Jurkat, Clone E6-1 (cell line): ENCODE measurements at places on chromosomes 2 and 18.

DNA sequence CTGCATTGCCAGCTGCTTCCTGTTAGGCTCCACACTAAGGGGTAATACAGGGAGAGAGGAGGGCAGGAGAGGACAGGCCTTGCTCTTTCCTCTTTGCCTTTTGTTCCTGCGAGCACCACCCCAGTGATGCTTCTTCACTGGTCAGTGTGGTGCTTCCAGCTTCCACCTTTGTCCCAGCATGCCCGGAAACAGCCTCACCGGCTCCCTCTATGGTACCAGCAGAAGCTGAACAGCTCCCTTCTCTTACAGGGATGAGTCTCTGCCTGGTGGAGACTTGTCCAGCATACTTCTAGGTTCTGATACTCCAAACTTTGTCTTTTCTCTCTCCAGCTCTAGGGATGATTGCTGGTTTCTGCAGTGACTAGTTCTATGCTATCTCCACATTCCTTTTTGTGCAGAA, 413.3 kb downstream of the TSN start:
- no peak for DNase-seq

GRCh38 chr2:233982421-233983121, 65.4 kb downstream of the TRPM8 start:
- no peak for DNase-seq

GRCh38 chr2:235053651-235054050, 101.8 kb downstream of the SH3BP4 start:
- no peak for DNase-seq

DNA sequence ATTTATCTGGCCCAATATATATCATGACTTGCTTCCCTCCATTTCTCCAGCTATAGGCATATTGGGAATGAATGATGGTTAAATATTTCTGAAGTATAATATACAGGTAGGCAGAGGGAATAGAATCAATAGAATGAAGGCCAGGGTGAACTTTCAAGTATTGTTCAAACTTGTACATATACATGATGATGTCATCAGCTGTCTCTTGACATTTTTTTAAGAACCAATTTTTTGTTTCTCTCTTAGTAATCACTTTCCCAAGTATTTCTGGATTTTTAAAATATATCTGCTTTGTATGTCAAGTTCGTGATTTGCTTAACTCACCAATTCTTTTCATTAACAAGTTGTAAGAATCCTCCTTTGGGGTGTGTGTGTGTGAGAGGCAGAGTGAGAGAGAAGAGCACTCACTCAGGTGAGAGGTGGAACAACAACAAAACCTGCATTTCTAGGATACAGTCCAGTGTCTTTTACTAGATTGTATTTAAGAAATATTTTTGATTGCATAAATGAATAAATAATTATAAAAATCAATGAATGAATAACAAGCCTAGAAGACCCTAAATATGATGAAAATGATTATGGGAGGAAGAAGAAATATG, 1239.1 kb downstream of the LRP1B start:
- DNase-seq, result no peak

DNA sequence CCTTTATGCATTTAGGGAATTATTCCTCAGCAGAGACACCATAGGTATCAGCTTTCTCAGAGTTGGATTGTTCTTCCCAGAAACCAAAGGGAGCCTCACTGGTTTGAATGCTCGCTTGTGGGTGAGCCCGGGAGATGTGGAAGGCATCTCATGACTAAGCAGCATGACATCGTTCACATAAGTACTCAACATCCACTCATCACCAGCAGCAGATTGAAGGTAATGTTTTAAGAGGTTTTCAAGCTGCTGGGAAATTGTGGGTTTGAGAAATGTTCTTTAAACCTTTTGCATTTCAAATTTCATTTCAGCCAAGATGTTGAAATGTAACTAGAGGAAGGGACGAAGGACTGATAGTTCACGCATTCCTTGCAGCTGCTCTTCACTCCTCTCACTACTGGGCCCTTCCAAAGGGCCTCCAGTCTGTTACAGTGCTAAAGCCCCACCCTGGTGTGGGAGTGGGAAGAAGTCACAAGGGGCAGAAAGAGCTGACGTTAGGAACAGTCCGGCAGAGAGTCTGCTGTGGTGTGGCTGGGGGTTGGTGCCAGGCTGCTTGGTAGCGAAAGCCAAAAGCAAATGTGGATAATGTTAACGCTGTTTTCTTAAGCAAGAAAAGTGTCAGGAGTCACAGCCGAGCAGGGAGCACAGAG, 324.5 kb upstream of the EPHA4 start:
- DNase-seq, result no peak

- no peak for DNase-seq
Measured at GRCh38 chr2:151655663-151656398, 78.4 kb downstream of the NEB start.
